ENCODE measurements at places on chromosomes 7 and 10. TPM values are rescaled to one million over a fixed set of nuclear protein-coding genes. Genes with fewer than 3 reads are reported as not detected.
A peak's percentile ranks its signal among the peaks of the same experiment; 100 is the strongest.

GRCh38 chr7:23230641-23231101 is 15.9 kb upstream of the GPNMB start:
- no peak for DNase-seq

AHCYL2 gene
- 11.2 TPM for total RNA-seq

GRCh38 chr10:119284679-119285096 is 77.3 kb downstream of the GRK5 start:
- no peak for DNase-seq

ELAPOR2 gene
- 4.0 TPM for total RNA-seq

- peak; percentile 30 for DNase-seq
These were observed 29.7 kb downstream of the IMMP2L start for GRCh38 chr7:111532625-111533024.

DNA sequence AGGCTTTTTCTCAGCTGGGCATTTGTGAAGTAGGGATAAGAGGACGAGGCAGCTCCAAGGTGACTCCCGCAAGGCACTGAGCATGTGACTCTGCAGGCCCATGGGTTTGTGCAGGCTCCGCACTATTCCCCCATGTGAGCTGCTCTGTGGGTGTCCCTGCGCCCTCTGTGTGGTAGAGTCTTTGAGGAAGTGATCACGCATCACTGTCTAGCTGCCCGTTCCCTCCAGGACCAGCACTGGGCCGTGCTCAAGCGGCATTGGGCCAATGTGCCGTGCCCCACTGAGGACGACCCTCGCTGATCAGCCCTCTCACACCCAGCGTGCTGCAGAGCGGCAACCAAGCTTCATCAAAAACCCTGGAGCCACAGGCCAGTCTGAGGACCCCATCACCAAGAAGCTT is 7.5 kb downstream of the PRKAG2 start:
- no peak for DNase-seq

GRCh38 chr10:71998840-71999194 is 34.6 kb downstream of the CHST3 start:
- DNase-seq: peak; percentile 97

DNA sequence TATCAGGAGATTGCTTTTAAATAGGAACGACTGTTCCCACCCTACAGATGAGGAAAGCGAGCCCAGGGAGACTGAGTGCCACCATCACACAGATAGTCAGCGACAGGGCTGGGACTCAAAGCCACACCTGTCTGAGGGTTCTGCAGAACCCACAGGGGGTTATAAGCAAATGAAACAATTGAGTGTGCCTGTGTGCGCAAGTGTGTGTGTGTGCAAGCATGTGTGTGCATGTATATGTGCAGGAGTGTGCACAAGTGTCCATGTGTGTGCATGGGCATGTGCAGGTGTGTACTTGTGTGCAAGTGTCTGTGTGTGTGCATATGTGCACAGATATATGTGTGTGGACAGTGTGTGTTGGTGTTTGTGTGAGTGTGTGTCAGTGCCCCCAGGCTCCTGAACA is 280.2 kb downstream of the GRID1 start:
- DNase-seq: no peak

SORBS1 gene
- total RNA-seq: 0.29 TPM

- no peak for DNase-seq
These were observed 26.4 kb upstream of the CCL24 start for GRCh38 chr7:75840029-75840428.

LMOD2 gene
- not detected for total RNA-seq

- no peak for DNase-seq
These were observed 97.8 kb downstream of the CDK14 start for GRCh38 chr7:90693939-90694338.

AKR1C8 gene
- total RNA-seq: not detected

All from osteoblast (primary cell).